ENCODE measurements at places on chromosomes 12 and 14.

DNA sequence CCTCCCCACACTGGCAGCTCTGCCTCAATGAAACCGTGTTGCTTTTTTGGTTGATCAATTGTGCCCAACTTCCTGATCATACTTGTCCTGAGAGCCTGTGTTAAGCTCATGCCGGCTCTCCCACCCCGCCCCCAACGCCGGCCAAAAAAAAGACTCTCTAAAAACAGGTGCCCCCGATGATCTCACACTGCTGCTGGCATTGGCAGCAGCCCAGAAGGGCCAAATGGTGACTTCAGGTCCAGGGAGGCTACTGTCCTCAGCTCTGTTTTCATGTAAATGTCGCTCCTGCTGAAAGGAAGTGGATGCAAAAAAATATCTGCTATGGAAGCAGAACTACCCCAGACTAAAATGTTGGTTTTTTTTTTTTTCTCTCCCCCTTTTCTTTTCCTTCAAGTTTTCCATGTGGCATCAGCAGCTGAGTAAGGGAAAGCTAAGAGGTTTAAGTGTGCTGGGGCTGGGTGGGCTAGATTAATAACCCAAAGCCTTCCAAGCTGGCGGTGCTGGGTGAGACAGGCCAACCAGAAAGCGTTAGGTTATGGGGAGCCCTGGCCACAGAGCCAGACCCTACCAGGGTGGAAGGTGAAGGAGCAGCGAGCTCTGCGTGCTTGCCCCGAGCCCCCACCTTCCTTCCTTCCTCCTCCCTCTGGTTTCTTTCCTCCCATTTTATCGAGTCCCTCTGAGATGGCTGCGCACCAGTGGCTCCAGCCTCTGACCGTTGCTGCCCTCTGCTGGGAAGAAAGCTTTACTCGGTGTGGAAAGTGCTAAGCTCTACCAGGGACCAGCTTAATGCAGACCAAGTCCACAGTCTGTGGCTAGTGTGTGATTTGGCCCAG lies 396.1 kb downstream of the NRXN3 start:
- peak; percentile 64 for DNase-seq

DNA sequence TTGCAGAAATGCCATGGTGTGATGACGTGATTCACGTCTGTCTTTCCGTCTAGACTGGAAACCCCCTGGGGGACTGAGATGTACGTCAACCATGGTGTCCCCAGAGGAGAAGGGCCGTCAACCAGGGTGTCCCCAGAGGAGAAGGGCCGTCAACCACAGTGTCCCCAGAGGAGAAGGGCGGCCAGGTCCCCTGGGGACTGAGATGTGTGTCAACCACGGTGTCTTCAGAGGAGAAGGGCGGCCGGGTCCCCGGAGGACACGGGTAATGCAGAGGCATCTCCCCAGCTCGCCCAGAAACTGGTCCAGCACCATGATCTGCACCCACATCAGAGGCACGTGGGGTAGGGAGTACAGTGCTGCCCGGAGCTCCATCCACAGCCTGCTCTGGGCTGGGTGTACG lies 30.6 kb upstream of the GALNT9 start:
- no peak for DNase-seq

DNA sequence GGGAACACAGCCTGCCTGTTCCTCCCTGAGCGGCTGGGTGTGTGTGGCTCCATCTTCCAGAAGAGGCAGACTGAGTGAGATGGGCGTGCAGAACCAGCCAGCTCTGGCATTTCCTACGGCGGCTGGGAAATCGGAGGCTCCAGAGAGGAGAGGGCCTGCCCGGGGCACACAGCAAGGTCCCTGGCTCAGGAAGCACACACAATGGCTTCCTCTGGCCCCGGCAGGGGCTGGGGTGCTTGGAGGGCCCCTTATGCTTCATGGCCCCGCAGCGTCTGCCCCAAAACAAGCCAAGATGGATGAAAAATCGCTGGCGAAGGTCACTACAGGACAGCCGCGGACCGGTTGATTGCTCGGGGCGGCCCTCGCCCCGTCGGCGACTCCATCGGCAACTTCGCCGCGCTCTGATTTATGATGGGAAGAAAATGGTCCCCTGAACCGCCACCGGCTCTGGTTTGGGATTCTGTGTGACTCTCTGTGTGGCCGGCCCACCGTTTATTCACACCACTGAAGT lies 191.5 kb upstream of the C14orf180 start:
- no peak for DNase-seq

DNA sequence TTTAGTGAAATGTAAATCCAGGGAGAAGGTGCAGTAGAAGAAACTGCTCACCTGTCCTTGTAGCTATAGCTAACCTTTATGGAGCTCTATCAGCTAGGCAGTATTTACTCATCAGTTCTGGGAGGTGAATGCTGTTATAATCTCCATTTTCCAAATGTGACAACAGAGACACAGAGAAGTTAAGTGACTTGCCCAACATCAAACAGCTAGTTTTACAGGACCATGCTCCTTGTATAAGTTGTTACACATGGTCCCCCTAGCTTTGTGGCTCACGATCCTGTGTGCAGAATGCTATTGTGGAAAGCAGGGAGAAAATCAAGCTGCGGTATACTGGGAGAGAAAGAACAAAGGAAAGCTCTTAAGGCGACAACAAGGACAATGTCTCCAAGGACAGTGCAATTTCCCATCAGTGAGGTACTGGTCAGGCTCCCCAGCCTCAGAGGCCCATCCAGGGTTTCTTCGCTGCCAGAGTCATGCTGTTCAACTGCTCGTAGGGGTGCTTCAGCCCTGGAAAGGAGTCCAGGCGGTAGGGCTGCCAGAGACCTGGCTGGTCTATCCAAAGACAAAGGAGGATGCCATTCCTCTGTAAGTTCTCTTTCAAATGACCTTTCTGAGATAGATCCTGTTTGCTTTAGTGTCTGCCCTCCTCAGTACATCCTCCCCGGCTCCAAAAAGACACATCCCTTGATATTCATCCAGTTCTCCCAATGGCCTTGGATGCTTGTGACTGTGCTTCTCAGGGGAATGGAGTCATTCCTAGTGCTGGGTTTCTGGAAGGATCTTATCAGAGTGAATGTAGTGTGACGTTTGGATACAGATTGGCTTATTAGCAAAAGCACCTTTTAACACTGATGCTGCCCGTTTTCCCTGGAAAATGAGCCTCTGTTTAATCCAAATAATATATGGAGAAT lies 95.5 kb downstream of the ARF6 start:
- DNase-seq = no peak

- DNase-seq = no peak
Observed at GRCh38 chr12:16984484-16984883, 378.5 kb upstream of the LMO3 start.

DNA sequence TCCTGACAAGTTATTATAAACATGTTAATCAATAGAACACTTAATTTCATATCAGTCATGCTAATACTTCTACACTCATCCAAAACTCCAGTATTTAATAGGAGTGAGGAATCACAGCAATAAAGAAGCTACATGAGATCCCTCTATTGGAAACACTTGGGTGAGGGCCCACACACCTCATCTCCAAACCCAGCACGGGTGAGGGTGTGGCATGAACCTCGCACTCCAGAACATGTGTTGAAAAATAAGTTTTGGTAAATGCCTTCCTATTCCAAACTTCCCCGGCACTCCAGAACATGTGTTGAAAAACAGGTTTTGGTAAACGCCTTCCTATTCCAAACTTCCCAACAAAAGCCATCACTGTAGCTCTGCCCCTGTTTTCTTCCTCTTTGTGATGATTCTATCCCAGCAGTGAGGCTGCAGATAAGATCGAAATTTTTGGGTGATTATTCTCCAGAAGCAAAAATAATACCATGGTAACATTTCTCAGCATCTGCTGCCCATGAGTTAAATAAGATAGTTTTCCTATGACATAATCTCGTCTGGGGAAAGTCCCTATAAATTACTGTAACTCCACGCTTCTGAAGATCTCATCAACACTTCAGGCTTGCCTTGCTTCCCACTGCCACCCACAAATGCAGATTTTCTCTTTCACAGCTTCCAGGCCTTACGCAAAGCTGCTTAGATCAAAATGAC lies 24.4 kb upstream of the PTPRB start:
- DNase-seq = peak; percentile 48

GRCh38 chr14:28763751-28764256 lies 2.8 kb upstream of the FOXG1 start:
- no peak for DNase-seq

- DNase-seq = peak; percentile 40
Observed at GRCh38 chr14:37114002-37114401, 58.4 kb downstream of the SLC25A21 start.

- no peak for DNase-seq
Observed at GRCh38 chr14:93811020-93811419, 22.7 kb upstream of the PRIMA1 start.

- peak; percentile 59 for DNase-seq
Observed at GRCh38 chr14:33792720-33793368, 158.0 kb downstream of the EGLN3 start.

- DNase-seq = no peak
Observed at GRCh38 chr12:118398524-118398923, 22.2 kb downstream of the SUDS3 start.

- no peak for DNase-seq
Observed at GRCh38 chr14:38385343-38385742, 129.4 kb upstream of the CLEC14A start.

Data from HTR-8/SVneo (cell line).